ENCODE measurements at places on chromosomes 1 and 21. TPM values are rescaled to one million over a fixed set of nuclear protein-coding genes. Genes with fewer than 3 reads are reported as not detected.

The TAF12 gene
- 32.2 TPM for polyA plus RNA-seq

The LCE2C gene
- not detected for polyA plus RNA-seq

The CBR3 gene
- polyA plus RNA-seq = 1.7 TPM

The REG4 gene
- polyA plus RNA-seq = not detected

The SDC3 gene
- polyA plus RNA-seq = 33.9 TPM

The HCRTR1 gene
- 0.57 TPM for polyA plus RNA-seq

The IL19 gene
- polyA plus RNA-seq = not detected

- no peak for DNase-seq
Observed at GRCh38 chr1:188904201-188904600, 1573.5 kb downstream of the BRINP3 start.

- peak; percentile 78 for DNase-seq
Observed at GRCh38 chr1:193104907-193105820, at the start of gene GLRX2. Gene GLRX2 (minus strand): TSS chr1:193105414. CDS start chr1:193105382, 32 bp downstream.

GRCh38 chr1:214463596-214463995 lies 87.8 kb downstream of the PTPN14 start:
- DNase-seq = no peak

- no peak for DNase-seq
Observed at GRCh38 chr1:3975903-3976630, 76.0 kb upstream of the C1orf174 start.

DNA sequence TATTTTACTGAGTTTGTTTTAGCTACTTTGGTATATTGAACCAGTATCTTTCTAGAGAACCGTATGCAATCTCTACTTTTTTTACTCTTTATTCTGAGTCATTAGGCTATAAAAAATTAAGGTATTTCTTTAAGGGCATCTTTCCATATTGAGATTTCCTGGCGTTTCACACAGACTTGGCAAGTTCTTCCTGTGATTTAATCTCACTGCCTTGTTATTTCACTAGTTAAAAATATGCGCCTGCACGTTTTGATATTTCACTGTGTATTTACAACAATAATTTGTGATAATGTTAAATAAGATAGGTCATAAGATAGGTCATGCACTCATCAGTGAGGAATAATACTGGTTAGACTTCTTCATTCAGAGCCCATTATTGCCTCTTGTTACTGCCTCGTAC lies 16.2 kb upstream of the CR1L start:
- DNase-seq = no peak

GRCh38 chr1:180482425-180483275 lies 19.7 kb downstream of the ACBD6 start:
- peak; percentile 43 for DNase-seq

- peak; percentile 58 for DNase-seq
Observed at GRCh38 chr21:24259241-24259640, 1348.0 kb downstream of the MRPL39 start.

- peak; percentile 45 for DNase-seq
Observed at GRCh38 chr1:172338295-172338735, 82.2 kb upstream of the C1orf105 start.

DNA sequence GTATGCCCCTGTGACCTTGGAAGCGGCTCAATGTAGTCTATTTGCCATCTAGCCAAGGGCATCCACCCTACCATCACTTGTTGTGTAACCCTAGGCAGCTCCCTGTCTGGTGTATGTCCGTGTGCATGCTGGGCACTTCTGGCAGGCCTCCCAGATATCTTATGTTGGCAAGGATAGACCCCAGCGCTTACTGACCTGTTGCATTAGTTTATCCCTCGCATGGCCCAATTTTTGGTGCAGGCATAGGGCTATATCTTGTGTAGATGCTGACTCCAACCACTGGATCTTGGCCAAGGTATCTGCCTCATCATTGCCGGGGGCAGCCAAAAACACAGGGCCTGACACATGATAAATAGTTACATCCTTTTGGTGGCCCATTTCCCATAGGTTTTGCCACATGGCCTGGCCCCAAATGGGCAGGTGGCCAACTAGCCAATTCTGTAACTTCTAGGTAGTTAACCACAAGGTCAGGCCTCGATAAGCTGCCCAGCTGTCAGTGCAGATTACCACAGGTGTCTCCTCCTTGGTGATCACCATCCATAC lies 14.0 kb upstream of the TBX19 start:
- no peak for DNase-seq

DNA sequence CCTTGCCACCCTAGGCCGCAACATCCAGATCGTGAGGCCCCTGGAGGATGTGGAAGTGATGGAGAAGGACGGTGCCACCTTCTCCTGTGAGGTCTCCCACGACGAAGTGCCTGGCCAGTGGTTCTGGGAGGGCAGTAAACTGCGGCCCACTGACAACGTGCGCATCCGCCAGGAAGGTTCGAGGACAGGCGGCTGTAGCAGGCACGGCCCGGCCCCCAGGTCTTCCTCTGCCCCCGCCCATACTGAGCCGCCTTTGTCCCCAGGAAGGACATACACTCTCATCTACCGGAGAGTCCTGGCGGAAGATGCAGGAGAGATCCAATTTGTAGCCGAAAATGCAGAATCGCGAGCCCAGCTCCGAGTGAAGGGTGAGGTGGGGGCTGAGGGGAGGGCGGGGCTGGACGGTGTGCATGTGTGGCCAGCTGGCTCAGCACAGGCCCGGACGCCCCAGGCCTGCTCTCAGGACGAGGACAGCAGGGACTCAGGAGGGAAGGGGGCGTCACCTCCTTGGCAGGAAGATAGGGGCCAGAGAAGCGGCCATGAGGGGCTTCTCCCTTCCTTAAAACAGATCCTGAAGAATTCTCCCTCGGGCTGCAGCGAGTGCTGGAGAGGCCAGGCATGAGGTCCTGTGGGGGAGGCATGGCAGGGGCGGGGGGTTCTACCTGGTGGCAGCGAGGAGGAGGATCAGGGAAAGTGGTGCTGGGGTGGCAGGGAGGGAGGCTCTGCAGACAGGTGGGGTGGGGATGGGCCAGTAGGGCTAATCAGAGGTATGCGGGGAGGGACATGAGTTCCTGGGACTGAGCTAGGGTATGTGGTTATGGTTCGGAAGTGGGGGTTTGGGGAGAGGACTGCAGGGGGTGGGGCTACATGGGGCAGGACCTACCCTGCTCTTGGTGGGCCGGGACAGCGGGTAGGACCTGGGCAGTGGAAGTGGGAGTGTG lies 69.9 kb downstream of the OBSCN start:
- DNase-seq = no peak

DNA sequence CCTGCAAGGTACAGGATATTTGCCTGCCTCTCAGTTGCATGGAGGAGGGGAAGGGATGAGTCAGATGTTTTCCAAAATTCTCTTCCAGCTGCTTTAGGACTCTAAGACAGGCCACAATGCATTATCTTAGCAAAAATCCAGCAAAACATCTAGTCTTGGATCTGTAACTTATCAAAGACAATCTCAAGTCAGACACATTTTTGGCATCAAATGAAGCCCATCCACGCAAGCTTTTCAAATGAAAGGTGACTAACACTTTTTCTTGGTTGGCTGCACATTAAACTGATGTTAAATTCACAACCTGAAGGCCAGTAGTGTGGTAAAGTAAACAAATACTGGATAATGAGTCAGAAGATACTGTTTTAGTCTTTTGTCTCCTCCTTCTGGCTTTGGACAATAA lies 21.3 kb downstream of the FAM78B start:
- DNase-seq = no peak

DNA sequence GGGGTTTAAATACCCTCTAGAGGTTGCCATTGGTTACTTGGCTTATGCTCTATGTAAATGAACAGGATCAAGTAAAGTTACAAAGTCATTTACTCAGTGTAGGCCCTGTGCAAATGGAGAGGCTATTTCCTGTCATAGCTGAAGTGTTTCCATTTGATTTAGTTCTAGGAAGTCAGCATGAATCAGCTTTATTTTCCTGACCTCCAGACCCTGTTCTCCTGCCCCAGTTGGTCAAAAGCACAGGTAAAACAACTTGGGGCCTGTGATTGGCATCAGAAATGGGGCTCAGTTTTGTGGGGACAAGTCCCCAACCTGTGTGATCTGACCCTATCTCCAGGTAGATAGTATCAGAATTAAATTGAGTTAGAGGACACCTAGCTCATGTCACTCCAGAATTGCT lies 239.9 kb downstream of the HHAT start:
- no peak for DNase-seq

GRCh38 chr1:95627244-95627643 lies 393.2 kb downstream of the RWDD3 start:
- DNase-seq = no peak

DNA sequence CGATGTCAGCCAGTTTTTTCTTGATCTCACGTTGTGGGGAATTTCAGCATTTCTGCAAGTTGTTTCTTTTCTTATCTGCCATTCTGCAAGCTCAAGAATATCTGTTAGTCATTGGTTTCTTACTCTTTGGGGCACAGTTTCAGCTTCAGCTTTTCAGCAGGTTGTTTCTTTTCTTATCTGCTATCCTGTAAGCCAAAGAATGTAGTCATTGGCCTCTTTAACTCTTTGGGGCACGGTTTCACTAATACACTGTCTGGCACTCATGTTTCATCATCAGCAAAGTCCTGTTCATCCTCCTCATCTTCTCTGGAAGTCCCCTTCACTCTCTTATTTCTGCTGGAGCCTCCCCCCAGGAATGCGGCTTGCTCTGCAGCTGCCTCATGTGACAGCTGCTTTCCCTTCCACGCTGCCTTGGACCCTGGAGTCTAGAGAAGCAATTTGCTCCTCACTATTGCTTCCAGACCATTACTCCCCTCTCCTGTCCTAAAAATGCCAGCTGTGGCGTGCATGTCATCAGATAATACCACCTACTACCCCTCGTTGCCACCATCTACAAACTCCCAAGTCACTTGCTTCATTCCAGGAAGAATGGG lies 67.0 kb upstream of the CACNA1E start:
- peak; percentile 48 for DNase-seq

GRCh38 chr1:113142791-113143190 lies 69.8 kb downstream of the LRIG2 start:
- DNase-seq = peak; percentile 36

GRCh38 chr1:25135909-25136308 lies 96.4 kb downstream of the SYF2 start:
- no peak for DNase-seq

- DNase-seq = no peak
Observed at GRCh38 chr1:24392982-24393650, 20.5 kb downstream of the STPG1 start.

- no peak for DNase-seq
Observed at GRCh38 chr1:2348346-2349325, 42.7 kb downstream of the MORN1 start.

- no peak for DNase-seq
Observed at GRCh38 chr1:225448146-225448805, 20.4 kb upstream of the LBR start.

Data from muscle of back (tissue), 13 donors.